Neural crest cell (in vitro differentiated cells): ENCODE measurements at places on chromosomes 13 and 19. TPM values are rescaled to one million over a fixed set of nuclear protein-coding genes. Genes with fewer than 3 reads are reported as not detected.

The IGFL3 gene
- not detected in 2 replicates for total RNA-seq

The LIG1 gene
- total RNA-seq: 144 and 156 TPM in 2 replicates

The TDRD3 gene
- 20.3 and 24.4 TPM in 2 replicates for total RNA-seq

The KCNN4 gene
- total RNA-seq: 2.2 and 2.8 TPM in 2 replicates

The PSG11 gene
- not detected in 2 replicates for total RNA-seq

The ZNF846 gene
- total RNA-seq: 7.6 and 11.0 TPM in 2 replicates

DNA sequence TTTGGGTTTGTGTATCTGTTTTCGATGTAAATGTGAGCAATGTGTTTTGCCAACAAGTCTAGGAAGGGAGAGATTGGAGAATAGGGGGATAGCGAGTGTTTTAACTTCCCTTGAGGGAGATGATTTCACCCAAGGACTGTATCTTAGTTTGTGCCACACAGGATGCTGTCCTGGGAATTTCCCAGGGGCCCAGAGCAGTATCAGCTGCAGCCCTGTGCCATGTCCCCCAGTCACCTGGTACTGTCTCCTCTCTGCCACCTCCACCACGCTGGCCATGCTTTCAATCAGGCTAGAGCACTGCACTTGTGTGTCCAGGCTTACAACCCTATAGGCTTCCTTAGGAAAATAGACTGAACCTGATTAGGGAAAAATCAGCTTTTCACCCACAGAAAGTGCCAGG lies 40.1 kb upstream of the CLDN10 start:
- no peak for DNase-seq

The FFAR1 gene
- not detected in 2 replicates for total RNA-seq

The SIGLEC7 gene
- total RNA-seq: not detected in 2 replicates

DNA sequence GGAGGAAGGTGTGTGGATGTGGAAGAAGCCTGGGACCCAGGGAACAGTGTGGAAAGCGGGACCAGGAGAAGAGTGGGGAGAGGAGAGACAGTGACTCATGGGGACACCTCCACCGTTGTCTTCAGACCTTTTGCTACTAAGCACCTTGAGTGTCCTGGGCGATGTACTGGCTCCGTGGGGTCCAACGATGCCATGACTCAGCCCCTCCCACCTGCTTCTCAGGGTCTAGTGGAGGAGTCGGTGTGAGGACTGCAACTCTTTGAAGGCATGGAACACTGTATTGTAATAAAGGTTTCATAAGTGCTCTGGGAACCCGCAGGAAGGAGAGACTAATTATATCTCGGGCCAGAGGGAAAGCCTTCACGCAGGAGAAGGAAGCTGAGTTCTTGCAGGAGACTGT lies 166.9 kb upstream of the KL start:
- no peak for DNase-seq

The REXO1 gene
- total RNA-seq: 40.8 and 45.3 TPM in 2 replicates

DNA sequence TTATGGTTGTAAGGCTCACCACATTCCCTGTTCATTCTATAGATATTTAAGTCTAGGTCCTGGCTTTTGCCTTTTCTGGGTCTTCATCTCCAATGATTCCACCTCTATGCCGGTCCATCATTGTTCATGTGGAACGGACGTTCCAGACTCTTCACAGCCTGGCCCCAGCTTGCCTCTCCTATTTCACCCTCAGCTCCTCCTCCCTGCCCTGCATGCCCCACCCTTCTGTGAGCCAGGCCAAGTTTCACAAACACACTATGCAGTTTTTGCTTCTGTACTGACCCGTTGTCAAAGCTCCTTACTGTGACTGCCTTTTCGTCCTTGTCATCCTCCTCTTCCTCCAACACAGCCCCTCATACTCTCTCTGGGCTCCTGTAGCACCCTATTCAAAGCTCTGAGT lies 31.3 kb downstream of the TEX26 start:
- no peak for DNase-seq

The OR7A5 gene
- not detected in 2 replicates for total RNA-seq

The SPRED3 gene
- 11.2 and 12.0 TPM in 2 replicates for total RNA-seq

GRCh38 chr19:31818798-31819105 lies 469.5 kb upstream of the TSHZ3 start:
- no peak for DNase-seq

The NLRP5 gene
- not detected in 2 replicates for total RNA-seq

DNA sequence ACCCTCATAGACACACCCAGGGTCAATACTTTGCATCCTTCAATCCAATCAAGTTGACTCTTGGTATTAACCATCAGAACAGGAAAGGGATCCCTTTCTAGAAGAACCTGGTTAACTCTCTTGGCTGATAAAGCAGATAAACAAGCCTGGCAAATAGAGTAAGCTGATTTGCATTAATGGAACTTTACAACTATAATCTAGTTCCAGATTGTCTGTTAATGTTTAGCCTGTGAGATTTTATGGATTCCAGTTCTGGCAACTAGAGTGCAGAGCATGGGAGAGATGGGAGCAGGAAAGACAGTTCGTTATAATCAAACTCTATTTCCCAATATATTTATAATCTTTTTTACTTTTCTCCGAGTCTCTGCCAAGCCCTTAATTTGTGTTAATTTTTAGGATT lies 272.6 kb upstream of the KLHL1 start:
- DNase-seq: no peak
